ENCODE measurements at places on chromosomes 16 and 17.

GRCh38 chr17:58224315-58224714, 5.3 kb upstream of the MKS1 start:
- peak; percentile 59 for DNase-seq

- no peak for DNase-seq
Measured at GRCh38 chr17:37359682-37360188, 16.1 kb upstream of the C17orf78 start.

- no peak for DNase-seq
Measured at GRCh38 chr16:16014329-16015224, 65.2 kb downstream of the ABCC1 start.

DNA sequence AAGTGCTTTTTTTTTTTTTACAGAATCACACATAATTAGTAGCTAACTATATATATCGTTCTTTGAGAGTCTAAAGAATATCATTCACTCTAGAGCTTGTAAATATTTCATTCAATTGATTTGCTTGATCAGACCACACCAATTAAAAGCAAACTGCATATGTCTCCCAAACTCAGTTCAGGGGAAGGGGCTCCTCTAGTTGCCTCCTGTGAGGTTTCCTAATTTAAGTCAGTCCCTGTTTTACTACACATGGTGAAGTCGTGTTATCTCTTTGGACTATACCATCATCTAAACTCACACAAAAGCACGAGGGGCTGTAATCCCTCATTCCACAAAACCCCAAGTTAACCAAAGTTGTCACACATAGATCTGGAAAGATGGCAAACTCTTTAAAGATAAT, 11.7 kb downstream of the NACA2 start:
- no peak for DNase-seq

DNA sequence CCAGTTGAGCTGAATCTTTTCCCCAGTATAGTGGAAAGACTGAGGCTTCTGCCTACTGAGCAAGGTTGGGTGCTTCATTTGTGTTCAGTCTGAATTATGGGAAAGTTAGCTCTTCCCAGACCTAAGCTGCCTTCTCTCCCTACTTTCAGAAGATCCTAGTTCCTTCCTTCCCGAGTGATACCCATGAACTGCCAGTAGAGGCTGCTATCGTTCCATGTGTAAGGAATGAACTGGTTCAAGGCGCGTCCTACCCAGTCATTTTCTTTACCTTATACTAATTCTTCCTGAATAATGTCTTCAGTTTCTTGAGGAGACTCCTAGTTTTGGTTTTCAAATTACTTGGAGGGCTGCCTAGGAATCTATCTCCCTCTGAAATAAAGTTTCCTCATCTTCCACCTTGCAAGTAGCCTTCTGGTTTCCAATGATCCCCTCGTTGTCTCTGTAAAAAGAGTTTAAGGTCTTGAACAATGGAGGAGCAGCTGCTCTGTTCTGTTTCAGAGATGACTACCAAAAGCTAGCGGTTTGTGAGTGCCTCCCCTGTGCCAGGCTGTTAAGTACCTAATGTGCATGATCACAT, 934 bp upstream of the AOC2 start:
- DNase-seq: peak; percentile 74

GRCh38 chr16:72961115-72961832, 86.7 kb downstream of the ZFHX3 start:
- peak; percentile 47 for DNase-seq

DNA sequence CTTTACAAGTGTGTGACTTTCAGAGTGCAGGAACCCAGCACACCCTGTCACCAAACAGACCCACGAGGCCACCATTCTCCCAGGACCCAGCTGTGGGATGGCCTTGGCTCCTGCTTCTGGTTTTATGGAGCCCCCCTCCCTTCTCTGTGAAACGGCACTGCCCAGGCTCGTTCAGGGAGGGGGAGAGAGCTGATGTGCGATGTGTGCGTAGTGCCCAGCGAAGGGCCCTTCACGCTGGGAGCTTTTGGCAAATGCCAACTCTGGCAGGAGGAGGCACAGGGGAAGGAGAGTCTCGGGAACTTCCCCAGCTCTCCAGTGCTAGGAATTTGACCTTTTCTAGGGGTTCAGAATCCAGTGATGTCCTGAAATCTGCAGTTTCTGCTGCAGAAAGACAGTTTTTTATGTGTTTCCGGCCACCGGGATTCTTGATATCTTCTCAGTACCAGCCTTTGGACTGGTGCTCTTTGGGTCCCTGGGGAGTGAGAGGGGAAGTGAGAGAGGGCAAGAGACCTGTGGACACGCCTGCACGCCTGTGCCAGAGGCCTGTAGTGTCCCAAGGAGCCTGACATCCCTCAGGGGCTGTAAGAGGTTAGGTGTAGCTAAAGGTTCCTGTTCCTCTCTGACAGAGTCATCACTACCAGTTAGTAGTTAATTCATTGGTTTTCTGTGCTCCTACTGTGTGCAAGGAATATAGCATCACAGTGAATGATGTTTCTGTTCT, 45.1 kb downstream of the CMIP start:
- DNase-seq: no peak

- DNase-seq: no peak
Measured at GRCh38 chr17:34269969-34270368, at the start of gene CCL7. Gene CCL7, plus strand, starts transcription at chr17:34270221. Its CDS starts 70 bp downstream, at chr17:34270291.

DNA sequence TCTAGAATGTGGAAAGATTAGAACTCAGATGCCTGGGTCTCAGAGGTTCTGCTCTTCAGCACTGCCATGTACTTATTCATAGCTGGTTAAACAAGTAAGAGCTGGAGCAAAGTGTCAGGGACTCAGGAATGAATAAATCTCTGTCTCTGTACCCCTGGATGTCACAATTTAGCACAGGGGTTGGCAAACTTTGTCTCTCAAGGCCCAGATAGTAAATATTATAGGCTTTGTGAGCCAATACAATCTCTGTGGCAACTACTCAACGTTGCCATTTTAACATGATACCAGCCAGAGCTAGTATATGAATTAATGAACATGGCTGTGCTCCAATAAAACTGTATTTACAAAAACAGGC, 220.3 kb upstream of the MON1B start:
- no peak for DNase-seq

DNA sequence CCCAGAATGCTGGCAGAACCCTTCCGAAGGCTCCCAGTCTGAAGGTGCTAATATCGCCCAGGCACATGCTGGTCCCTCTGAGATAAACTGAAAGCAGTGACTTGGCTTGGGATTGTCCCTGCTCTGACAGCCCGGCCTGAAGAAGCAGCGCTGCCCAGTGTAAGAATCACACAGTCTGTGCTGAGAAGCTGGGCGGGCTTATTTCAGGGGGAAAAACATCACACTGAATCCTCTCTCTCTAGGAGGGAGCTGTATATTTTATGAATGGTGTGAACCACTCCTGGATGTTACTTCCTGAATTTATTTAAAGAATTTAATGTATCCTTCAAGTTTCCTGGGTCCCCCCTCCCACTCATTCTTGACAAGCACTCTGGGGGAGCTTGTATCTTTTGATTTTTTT, 36.3 kb downstream of the GAS7 start:
- DNase-seq: no peak

- DNase-seq: no peak
Measured at GRCh38 chr17:81340607-81341515, 45.8 kb upstream of the SLC38A10 start.

DNA sequence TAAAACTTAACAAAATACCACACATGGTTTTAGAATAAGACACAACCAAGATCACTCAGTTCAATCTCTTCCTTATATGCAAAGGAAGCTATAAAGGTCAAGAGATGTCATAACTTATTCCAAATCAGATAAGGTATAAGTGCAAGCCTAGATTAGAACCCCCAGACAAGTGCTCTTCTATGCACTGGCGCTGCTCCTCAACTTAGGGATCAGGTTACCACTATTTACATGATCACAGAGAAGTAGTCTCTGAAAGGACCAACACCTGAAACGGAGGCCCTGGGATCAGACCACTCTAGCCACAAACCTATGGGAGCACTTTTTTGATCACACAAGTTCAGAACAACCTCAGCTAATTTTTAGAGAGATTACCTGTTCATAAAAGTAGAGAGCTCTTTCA, 16.6 kb downstream of the COPS3 start:
- DNase-seq: no peak

- peak; percentile 66 for DNase-seq
Measured at GRCh38 chr17:62652251-62653001, 25.0 kb downstream of the MRC2 start.

DNA sequence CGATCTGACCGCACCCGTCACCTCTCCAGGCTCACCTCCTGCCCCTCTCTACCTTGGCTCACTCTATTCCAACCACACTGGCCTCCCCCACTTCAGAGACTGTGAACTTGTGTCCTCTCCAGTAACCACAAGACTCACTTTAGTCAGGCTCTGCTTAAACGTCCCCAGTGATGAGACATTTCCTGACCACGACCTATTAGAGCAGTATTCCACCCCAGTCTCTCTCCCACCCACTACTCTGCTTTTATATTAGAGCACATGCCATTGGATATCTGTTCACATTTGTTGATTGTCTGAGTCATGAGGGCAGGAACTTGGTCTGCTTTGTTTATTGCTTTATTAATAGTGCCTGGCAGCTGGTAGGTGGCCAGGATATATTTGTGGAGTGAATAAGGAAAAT, 20.1 kb downstream of the COX11 start:
- DNase-seq: peak; percentile 66

DNA sequence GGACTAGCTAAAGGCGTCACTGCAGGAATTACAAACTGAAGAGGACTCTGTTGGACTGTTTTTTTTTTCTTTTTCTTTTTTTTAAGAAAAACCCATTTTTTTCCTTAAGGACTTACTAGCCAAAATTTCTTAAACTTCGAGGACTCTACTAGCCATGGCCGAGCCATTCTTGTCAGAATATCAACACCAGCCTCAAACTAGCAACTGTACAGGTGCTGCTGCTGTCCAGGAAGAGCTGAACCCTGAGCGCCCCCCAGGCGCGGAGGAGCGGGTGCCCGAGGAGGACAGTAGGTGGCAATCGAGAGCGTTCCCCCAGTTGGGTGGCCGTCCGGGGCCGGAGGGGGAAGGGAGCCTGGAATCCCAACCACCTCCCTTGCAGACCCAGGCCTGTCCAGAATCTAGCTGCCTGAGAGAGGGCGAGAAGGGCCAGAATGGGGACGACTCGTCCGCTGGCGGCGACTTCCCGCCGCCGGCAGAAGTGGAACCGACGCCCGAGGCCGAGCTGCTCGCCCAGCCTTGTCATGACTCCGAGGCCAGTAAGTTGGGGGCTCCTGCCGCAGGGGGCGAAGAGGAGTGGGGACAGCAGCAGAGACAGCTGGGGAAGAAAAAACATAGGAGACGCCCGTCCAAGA, 878 bp downstream of the HEXIM1 start:
- peak; percentile 92 for DNase-seq

GRCh38 chr17:72726936-72727335, 365.6 kb downstream of the SLC39A11 start:
- DNase-seq: peak; percentile 78

- no peak for DNase-seq
Measured at GRCh38 chr17:27518545-27519521, 62.6 kb downstream of the KSR1 start.

DNA sequence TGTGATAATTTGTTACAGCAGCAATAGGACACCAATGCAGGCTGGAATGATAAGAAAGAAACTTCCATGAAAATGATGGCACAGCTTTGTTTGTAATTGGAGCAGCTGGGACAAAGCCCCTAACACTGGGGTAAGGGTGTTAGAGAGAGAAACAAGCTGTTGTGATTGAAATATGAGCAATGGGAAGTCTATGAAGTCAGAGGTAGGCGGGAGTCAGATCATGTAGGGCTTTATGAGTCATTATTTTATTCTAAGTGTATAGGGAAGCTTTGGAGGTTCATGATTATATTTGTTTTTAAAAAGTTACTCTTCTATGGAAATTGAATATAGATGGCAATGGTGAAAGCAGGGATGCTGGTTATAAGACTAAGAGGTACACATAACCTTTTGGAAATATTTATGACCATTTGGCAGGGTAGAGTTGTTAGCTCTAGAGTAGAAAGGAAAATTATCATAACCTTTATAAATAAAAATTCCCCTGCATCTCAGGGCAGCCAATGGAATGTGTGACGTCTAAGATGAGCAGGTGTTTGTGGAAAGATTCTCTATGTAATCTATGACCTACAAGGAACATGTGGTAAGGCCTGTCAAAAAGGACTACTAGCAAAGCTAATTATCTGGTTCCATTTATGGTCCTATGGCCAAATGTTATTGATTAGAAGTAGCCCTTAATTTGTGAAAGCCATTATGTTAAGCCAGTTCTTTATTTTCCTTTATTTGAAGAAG, 85.6 kb downstream of the KCNJ2 start:
- no peak for DNase-seq

- no peak for DNase-seq
Measured at GRCh38 chr17:51992864-51993416, 165.6 kb downstream of the CA10 start.

GRCh38 chr16:25966172-25967097, 274.7 kb downstream of the HS3ST4 start:
- no peak for DNase-seq

DNA sequence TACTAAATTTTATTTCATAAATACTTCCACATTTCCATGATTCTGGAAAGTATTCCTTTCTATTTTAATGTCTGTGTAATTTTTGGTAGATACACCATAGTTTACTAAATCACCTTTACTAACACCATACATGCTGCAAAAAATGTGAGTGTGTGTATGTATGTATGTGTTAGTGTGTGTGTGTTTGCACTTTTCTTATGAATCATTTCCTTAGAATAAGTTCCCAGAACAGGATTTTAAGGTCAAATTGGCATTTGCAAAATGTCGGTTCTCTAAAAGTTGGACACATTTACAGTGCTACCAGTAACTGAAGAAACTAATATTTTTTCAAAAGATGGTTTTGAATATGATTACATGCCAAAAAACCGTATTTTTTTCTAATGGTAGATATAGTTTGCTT, 137.1 kb downstream of the CYB561 start:
- no peak for DNase-seq

- peak; percentile 76 for DNase-seq
Measured at GRCh38 chr16:85253084-85253941, 141.0 kb upstream of the CIBAR2 start.

DNA sequence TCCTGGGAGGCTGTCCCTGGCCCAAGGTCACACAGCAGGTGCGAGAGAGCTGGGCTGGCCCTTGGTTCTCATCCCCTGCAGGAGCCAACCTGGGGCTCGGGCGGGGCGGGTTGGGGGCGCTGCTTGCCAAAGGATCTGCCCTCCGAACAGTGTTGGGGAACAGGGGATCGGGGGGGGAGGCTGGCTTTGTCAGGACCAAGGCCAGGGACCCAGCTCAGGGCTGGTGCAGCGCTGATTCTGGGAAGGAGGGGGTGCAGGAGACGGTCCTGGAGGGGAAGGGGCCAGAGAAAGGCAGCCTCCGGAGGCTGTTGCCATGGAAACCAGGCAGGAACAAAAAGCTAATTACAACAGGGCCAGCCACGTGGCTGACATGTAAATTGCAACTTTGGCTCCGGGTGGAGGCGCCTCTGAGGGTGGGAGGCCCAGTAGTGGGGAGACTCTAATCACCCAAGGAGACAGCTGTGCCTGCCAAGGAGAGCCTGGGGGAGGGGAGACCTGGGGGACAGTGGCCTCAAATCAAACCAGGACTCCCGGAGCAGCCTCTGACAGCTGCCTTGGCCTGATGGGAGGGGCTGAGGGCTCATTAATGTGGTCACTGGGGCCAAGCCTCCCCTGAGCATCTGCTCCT, 1.3 kb downstream of the TUBB3 start:
- peak; percentile 70 for DNase-seq

Data from hematopoietic multipotent progenitor cell treated with erythropoietin and hydrocortisone succinate and interleukin-3 and kit ligand, for 4 days (in vitro differentiated cells).